ENCODE measurements at places on chromosomes 6 and 20.
A peak's percentile ranks its signal among the peaks of the same experiment; 100 is the strongest.

GRCh38 chr20:58141496-58141895 lies 87.0 kb downstream of the ANKRD60 start:
- DNase-seq, result no peak

- DNase-seq, result no peak
These were observed 74.4 kb downstream of the SMOC2 start for GRCh38 chr6:168515376-168515775.

DNA sequence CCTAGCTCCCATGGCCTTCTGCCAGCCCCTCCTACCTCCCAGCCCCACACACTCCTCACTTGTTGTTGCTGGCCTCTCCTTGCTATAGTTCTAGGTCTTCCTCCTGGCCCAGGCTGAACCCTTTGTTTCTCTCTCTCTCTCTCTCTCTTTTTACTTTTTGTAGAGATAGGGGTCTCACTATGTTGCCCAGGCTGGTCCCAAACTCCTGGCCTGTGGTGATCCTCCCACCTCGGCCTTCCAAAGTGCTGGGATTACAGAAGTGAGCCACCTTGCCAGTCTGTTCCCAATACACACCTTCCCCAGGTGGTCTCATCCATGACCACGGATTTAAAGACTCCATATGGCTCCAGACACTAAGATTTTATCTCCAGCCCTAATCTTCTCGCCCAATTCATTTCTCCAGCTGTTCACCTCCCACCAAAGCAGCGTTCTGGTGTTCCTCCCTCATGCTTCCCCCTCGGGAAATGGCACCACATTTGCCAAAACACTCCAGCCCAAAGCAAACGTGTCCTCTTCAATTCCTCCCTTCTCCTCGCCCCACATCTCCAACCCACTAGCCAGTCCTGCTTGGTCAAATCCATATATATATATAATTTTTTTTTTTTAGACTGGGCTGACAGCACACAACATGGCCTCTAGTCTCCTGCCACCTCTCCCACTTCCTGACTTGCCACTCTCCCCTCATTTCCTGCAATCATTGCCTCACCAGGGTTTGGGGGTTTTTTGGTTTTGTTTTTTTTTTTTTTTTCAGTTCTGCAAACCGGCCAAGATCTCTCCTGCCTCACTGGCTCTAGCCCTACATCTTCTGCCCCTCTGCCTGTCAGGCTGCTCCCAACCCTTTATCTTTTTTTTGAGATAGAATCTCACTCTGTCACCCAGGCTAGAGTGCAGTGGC lies 104.4 kb downstream of the NCR2 start:
- peak; percentile 67 for DNase-seq

GRCh38 chr20:46050444-46050843 lies 21.4 kb downstream of the SLC12A5 start:
- no peak for DNase-seq

- DNase-seq, result no peak
These were observed 311.4 kb downstream of the EPM2A start for GRCh38 chr6:145423936-145424335.

DNA sequence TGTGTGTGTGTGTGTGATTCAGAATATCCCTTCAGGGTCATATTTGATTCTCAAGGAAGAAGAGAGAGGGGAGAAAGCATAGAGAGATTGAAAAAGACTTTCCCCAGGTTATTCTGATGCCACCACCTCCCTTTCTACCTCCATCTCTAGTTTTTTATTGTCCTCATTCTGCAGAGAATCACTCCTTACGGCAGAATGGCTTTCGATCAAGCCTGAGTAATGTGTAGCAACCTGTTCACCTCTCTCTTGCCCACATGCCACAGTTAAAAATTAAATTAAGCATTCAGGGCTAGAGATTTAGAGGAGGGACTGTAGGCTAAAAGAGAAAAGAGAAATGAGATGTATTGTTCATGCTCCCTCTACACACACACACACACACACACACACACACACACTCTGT lies 18.1 kb downstream of the KLHL32 start:
- DNase-seq, result no peak

DNA sequence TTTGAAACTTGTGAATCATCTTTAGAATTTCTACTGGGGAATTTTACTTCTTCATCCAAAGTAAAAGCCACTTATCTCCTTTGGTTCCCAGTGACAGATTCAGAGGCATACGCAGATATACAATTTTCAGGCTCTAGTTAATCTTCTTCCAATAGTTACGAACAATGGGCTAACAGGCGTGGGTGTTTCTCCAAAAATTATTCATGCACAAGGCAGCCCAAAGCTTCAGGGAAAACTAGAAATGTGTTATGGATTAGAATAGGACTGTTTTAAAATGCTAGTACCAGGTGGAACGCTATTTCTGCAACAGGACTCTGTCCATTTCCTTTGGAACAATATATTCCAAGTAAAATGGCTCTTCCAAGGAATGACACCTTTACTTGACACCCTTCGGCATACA lies 102.2 kb downstream of the ZNF217 start:
- no peak for DNase-seq

DNA sequence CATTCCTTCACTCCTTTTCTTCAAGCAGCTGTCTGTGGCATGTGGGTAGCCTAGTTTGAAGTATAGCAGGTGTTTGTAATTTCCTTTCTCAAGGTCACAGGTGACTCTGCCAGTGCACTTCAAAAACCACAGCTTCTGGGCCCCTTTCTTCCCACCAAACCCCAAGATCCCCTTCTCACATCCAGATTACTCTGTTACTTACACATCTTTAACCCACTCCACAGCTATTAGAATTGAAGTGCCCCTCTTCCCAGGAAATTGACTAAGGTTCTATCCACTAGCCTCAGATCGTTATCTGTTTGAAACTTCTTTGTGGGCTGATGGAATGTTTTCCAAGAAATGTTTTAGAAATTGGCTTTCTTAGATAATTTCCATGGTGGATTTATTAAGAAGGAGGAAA lies 150.8 kb downstream of the AHI1 start:
- DNase-seq, result no peak

DNA sequence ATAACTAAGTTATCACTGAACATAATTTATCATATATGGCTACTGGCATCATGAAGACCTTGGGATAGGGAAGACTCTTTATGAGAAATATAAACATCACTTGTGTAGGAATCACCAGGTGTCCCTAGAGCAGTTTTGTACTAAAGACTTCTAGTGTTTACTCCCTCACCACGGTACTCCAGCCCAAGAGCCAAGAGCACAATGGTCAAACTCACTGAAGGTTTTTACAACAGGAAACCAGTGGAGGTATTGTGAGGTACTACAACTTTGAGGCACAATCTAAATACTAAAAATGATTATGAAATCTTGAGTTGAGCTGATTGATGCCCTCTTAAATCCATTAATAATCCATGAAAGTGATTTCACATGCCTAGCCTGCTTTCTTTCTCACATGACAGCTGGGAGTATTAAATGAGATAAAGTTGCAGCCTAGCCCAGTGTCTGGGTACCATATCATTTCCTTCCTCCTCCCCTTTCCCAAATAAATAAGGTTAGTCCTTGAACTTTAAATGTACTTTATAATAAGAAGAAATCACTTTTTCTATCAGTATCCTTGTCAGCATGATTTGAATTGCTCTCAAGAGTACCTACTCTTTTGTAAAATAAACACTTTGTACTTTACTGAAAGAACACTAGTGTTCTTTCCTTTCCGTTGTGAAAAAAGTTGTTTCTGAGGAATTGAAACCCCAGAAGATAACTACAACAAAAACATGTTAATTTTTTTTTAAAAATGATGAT lies 26.5 kb downstream of the GLO1 start:
- no peak for DNase-seq

GRCh38 chr20:33850159-33850558 lies 39.0 kb downstream of the CHMP4B start:
- no peak for DNase-seq

DNA sequence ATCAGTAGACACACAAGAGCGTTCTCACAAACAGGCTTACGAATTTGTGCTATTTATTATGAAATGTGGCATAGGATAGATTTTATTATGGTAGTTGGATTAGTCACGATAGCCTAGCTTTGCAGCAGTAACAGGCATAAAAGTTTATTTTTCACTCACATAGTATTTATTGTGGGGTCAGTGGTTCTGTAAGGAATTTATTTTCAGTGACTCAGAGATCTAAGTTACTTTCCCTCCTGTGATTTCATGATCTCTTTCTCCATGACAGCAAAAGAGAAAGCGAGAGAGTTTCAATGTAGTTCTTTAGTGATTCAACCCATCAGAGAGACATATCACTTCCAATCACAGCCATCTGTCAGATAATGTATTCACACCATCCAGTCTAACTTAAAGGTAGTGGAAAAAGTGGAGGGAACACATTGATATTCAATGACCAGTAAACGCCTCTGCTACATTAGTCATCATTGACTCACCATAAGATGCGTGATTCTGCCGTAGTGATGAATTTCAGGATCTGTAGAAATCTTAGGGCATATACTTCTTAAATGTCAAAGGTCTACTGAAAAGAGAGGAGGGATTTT lies 605.5 kb downstream of the HDGFL1 start:
- DNase-seq, result no peak

DNA sequence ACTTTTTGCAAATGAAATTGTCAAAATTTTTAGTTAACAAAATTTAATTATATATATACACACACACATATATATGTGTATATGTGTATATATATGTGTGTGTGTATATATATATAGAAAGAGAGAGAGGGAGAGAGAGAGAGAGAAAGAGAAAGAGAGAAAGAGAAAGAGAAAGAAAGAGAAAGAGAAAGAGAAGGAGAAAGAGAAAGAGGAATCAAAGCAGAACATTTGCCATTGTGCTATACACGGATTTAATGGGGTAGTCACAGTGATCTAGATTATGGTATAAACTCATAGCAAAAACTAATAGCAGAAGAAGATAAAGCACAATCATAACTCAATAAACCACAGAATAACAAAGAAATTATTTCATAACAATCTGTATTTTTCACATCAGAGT lies 126.7 kb downstream of the DST start:
- no peak for DNase-seq
